ENCODE measurements at places on chromosomes 4 and X.

DNA sequence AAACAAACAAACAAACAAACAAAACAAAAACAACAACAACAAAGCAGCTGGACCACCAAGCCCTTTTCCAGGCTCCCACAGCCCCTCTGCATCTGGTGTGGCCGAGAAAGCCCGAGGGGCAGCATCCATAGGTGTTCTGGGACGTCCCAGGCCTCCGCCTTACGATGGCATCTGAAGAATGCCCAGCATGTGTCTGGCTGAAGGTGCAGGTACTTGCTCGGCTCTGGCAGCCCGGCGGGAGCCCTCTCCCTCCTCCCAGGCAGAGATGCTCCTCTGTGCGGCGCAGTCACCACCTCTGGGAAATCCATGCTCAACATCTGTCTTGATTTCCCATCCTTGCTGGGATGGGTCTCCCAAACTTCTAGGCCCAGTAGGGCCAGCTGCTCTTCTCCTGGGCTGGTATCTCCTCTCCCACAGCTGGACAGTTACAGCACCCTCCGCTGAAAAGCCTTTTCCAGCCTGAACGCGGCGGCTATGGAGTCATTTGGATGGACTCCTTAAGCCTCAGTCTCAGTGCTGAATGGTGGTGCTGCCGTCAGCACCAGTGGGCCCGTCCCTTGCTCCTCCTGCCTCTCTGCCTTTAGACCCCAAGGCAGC lies 4.3 kb downstream of the PSAPL1 start:
- no peak for DNase-seq

- DNase-seq = no peak
Observed at GRCh38 chr4:41303372-41304118, 46.8 kb downstream of the UCHL1 start.

GRCh38 chr4:2672700-2673099 lies 83.4 kb downstream of the TNIP2 start:
- DNase-seq = peak; percentile 4

DNA sequence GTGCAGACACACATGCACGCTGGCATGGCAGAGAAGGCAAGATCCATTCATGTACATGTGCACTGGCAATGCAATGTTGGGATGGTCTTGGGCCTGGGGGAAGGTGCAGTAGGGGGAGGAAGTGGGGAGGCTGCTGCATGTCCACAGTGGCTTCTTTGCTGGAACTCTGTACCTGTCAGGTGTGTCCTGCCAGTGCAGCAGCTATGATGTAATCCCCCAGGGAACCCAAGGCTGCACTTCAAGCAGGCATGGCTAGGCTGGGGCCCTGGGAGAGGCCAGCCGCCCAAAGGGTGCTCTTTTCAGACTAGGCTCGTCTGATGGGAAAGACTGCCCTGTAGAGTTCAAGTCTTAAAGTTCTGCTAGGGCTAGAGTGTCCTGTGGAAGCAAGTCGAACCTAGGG lies 1304.0 kb downstream of the FAM133A start:
- DNase-seq = no peak

GRCh38 chrX:35380808-35381700 lies 417.1 kb upstream of the MAGEB16 start:
- no peak for DNase-seq

- DNase-seq = no peak
Observed at GRCh38 chrX:101079736-101080270, 1.1 kb downstream of the TMEM35A start.

GRCh38 chrX:153925387-153925738 lies 701 bp downstream of the ARHGAP4 start:
- DNase-seq = no peak

- DNase-seq = no peak
Observed at GRCh38 chr4:165872461-165873297, at the start of gene TLL1. Gene TLL1, plus strand, starts transcription at chr4:165873237. Its CDS starts 668 bp downstream, at chr4:165873905.

- DNase-seq = peak; percentile 61
Observed at GRCh38 chr4:39484582-39485272, 25.9 kb downstream of the LIAS start.

- peak; percentile 15 for DNase-seq
Observed at GRCh38 chr4:40916880-40917279, 167.1 kb downstream of the NSUN7 start.

- no peak for DNase-seq
Observed at GRCh38 chr4:189592890-189593289, 347.8 kb upstream of the FRG1 start.

DNA sequence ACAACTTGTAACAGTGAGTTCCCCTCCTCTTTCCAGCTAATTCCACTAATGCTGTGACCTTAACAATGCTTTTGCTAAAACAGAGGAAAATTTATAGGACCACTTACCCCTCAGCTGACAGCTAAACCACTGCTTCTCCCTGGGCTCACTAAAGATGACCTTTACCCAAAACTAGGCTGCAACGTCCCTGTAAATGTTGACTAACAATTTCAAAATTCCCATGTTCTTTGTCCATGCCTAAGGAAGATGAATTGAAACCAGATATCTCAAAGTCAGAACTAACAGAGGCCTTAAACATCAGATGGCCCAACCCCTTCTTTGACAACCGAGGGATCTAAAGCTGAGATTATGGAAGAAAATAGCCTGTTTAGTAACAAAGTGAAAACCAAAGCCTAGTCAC lies 32.5 kb downstream of the AFAP1 start:
- no peak for DNase-seq

GRCh38 chr4:61763682-61764081 lies 563.6 kb downstream of the ADGRL3 start:
- DNase-seq = no peak

GRCh38 chrX:106730401-106730800 lies 3.9 kb downstream of the RNF128 start:
- DNase-seq = no peak

GRCh38 chr4:54505362-54505761 lies 152.4 kb upstream of the KIT start:
- DNase-seq = no peak

DNA sequence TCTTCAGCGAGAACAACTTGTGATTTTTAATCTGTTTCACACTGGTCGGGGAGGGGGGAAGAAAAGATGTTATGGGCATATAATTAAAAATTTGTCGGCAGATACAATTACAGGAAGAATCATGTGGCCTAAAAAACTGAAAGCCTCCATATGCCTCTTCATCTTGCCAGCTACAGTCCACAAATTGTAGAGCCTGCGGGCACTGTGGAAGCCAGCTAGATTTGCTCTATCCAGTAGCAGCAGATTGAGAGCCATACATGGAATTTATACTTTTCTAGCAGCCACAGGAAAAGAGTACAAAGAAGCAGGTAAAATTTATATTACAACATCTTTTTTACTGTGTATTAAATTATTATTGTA lies 147.3 kb downstream of the TBL1X start:
- DNase-seq = no peak

GRCh38 chr4:116386856-116387255 lies 698.5 kb downstream of the TRAM1L1 start:
- DNase-seq = no peak

DNA sequence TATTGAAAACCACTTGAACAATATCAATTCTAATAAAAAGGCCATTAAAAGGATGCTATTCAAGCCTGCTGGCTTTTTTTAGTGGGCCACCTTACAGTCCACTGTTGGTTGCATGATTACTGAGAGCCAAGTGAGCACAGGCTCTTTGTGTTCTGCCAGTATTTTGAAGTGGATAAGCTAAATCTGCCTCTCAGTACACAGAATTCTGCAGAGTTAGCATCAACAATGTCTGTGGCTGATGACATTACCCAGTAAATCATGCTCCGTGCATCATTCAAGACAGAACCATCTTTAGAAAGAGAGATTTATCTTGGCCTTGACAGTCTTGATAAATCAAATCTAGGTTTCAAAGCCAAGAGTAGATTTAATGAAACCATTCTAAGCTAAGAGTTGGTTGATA lies 119.0 kb upstream of the GNPDA2 start:
- DNase-seq = no peak

DNA sequence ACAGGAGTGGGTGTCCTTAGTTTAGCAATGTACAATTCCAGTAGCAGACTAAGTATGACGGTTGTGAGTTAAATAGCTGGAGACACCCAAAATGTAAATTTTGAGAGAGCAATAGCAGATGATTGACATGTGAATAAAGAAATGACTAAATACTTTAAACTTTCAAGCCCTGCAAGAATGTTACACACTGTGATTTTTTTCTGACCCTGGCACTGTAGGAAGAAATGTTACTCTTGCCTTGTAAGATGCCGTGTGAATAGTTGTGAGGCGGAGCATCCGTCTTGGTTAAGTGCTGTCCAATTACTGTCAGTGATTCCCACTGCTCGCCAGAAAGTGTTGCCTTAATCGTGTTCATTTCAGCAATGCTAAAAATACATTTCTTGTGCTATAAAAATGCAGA lies 1248.1 kb downstream of the RAPGEF2 start:
- DNase-seq = no peak

DNA sequence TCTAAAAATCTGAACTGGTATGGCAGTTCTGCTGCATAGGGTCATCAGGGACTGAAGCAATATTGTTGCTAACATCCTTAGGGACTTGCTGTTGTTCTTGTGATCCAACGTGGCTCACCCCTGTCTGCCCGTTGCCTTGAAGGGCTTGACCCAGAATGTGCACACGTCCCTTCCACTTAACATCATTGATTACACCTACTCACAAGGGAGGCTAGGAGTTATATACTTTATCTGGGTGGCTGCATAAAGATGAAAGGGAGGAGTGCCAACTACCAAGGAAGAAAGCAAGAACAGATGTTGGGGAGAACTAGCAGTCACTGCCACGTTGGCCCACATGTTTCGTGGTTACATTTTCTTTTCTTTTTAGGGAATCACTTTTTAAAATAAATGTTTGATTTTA lies 34.0 kb downstream of the SLC9A6 start:
- no peak for DNase-seq

GRCh38 chrX:119757979-119758730 lies at the start of gene SOWAHD:
Gene SOWAHD, plus strand, starts transcription at chrX:119758588. Its CDS starts 80 bp downstream, at chrX:119758668.
- DNase-seq = no peak

DNA sequence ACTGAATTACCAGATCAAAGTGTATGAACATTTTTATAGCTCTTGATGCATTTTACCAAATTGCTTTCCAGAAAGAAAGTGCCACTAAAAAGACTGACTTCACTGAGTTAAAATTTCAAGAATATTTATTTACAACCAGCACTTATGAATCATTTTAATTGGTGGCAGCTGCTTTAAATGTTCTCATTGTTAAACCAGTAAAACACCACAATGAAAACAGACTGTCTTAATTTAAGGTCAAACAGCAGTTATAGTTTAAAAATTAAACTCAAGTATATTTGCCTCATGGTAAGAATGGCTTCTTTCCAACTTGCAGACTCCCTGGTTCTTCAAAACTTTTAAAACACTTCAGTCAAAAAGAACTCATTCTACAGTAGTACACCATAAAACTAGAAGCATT lies 36.9 kb downstream of the AMMECR1 start:
- no peak for DNase-seq

DNA sequence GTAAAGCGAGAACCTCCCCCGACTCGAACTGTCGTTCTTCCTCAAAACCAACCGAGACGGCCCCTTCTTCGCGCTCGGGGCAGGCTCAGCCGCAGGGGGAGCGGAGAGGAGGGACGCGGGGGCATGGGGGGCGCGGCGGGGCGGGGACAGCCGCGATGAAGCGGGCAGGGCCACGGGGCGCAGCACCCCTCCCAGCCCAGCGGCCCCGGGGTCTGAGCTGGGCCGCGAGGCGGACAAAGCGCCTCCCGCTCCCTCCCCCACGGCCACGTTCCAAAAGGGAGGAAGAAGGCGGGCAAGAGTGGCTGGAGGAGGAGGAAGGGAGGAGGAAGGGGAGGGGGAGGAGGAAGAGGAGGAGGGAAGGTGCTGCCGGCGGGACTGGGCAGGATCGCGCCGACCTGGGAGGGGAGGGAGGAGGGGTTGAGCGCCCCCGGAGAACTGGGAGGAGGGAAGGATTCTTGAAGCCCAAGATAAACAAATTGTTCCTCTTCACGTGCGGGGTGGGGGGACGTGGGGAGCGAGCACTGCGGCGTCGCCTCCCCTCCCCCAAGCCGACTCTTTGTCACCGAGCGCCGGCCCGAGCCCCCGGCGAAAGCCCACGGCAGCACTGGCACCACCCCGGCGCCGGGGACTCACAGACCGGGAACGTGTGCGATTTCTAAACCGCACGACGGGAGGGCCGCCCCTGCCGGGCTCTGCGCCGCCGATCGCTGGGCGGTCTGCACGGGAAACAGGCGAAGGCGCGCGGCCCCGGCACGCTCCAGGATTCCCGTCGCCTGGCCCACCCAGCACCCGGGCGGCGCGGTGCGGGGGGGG lies 2.9 kb downstream of the MAML3 start:
- DNase-seq = peak; percentile 85

GRCh38 chr4:55791666-55792065 lies 27.9 kb upstream of the EXOC1L start:
- DNase-seq = no peak

GRCh38 chrX:37640142-37640541 lies 45.4 kb upstream of the XK start:
- DNase-seq = no peak

DNA sequence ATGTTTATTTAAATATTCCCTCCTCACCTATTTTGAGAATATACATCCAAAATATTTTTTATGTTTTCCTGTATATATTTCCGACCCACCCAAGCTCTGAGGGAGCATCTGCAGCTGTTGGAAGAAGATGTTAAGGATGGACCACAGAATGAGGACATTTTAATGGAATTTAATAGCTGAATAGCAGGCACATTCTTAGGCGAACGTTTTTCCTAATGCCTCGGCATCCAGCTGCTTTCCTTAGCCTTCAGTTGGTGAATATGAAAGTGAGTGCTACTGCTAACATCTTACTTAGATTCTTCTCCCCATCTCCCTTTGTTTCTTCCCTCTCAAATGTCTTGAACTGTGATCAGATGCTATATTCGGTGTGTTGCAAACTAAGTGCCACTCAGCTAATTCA lies 158.0 kb upstream of the CTSO start:
- no peak for DNase-seq

DNA sequence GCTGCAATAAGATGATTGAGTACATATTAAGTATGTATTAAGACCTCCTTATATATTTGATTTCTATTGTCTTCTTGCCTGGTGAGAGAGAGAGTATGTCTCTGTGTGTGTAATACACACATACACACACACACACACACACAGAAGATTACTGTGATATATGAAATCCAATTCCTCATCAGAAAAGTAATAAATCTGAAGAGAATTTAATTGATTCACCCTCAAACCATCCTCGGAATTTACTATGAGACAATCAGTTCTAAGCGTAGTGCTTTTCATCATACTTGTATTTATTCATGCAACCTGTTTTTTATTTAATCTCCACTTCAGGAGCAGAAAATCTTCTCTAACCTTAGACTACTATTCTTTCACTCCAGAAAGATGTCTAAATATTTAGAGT lies 62.3 kb upstream of the TLL1 start:
- DNase-seq = no peak

DNA sequence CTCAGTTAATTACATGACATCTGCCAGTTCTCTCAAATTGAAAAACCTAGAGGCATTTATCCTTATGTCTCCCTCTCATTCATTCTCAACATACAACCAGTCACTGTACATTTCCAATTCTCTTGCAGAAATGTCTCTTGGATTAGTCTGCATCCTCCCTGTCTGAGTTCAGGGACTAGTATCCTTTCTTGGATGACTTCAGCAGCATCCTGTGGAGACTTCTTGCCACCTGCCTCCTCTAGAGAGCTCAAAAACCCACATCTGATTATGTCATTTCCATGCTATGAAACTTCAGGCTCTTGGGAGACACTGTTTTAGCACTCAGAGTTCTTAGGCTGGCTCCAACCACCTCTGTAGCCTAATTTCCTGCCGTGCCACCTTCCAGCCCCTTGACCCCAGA lies 515.1 kb upstream of the DIPK2B start:
- DNase-seq = no peak
